PC-9 (cell line): ENCODE measurements at places on chromosomes 11 and 22. TPM values are rescaled to one million over a fixed set of nuclear protein-coding genes. Genes with fewer than 3 reads are reported as not detected.

The EI24 gene
- total RNA-seq, result 69.7 and 88.2 TPM in 2 replicates

The TMEM132A gene
- 54.4 and 90.3 TPM in 2 replicates for total RNA-seq

The C11orf86 gene
- not detected in 2 replicates for total RNA-seq

The MOV10L1 gene
- total RNA-seq, result not detected in 2 replicates

The CHEK1 gene
- 36.5 and 39.8 TPM in 2 replicates for total RNA-seq

The KIAA1671 gene
- total RNA-seq, result 44.3 and 47.7 TPM in 2 replicates

The A4GALT gene
- 17.1 and 19.3 TPM in 2 replicates for total RNA-seq

The PANX2 gene
- 46.3 and 51.7 TPM in 2 replicates for total RNA-seq
